ENCODE measurements at places on chromosomes 11 and 22. TPM values are rescaled to one million over a fixed set of nuclear protein-coding genes. Genes with fewer than 3 reads are reported as not detected.

The CASTOR1 gene
- total RNA-seq = 12.1 TPM

DNA sequence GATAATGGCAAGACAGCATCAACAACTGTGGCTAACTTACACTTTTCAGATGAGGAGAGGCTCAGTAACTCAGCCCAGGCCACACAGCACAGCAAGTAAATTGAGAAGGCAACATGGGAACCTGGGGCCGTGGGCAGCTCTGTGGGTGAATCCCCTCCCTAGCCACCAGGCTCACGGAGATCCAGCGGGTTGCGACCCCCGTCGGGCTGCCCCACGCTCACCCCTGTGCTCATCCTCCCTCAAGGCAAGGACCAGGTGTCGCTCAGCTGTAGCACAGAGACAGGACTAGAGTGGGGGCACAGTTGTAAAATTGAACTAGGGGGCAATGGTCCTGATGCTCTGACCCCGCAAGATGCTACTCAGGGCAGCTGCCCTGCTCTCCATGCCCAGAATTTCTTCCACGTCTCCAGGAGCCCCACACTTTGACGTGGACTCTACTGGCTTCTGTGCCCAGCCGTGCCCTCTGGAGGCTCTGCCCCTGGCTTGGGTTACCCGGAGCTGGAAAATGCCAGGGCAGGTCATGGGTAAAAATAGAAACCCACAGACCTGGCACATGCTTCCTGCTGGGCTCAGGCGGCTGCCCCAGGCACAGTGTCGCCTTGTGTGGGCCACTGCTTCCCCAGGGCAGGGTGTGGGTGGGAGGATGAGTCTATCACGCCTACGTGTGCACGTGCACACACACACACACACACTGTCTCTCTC lies 9.0 kb downstream of the TUBA8 start:
- no peak for DNase-seq
- no peaks in the 10 kb centered on the region for H3K27me3 ChIP-seq
- H3K4me3 ChIP-seq = no peak overlapping the region
- H3K27ac ChIP-seq = no peak overlapping the region
- no peaks in the 10 kb centered on the region for H3K36me3 ChIP-seq

- no peak for DNase-seq
- H3K4me1 ChIP-seq = peaks cover 55% of the 10 kb centered on the region
- H3K27me3 ChIP-seq = no peaks in the 10 kb centered on the region
- H3K36me3 ChIP-seq = no peaks in the 10 kb centered on the region
These were observed 7.0 kb upstream of the FCHSD2 start for GRCh38 chr11:73149105-73149504.

DNA sequence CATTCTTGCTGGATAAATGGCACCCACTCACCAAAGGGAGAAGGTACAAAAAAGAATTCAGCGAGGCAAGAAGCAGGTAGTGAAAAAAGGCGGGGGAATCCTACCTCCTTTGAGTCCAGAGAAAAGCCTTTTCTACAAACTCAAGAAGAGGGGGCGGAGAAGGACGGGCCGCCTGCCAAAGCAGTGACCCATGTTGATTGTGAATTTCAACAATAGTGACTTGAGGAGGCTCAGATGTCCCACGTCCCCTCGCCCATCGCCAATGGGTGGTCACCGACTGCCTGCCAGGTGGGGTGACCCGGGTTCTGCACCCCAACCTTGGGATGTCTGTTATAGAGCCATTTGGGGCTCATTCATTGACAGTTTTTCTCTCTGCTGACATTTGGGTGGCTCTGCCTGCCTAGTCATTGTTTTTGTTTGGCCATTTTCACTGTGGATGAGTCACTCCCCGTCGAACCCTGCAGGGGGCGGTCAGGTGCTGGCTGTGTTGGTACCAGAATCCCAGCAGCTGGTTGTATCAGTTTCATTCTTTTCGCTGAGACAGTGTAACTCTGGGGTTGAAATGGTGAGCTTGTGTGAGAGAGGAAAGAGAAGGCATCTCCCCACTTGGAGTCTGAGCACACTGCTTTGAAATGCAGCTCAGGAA lies 163.4 kb upstream of the NCAM1 start:
- no peaks in the 10 kb centered on the region for H3K36me3 ChIP-seq
- no peak for DNase-seq
- peaks cover 5% of the 10 kb centered on the region for H3K27me3 ChIP-seq
- H3K4me1 ChIP-seq = peaks cover 4% of the 10 kb centered on the region
- H3K4me3 ChIP-seq = no peak overlapping the region
- H3K27ac ChIP-seq = no peak overlapping the region

DNA sequence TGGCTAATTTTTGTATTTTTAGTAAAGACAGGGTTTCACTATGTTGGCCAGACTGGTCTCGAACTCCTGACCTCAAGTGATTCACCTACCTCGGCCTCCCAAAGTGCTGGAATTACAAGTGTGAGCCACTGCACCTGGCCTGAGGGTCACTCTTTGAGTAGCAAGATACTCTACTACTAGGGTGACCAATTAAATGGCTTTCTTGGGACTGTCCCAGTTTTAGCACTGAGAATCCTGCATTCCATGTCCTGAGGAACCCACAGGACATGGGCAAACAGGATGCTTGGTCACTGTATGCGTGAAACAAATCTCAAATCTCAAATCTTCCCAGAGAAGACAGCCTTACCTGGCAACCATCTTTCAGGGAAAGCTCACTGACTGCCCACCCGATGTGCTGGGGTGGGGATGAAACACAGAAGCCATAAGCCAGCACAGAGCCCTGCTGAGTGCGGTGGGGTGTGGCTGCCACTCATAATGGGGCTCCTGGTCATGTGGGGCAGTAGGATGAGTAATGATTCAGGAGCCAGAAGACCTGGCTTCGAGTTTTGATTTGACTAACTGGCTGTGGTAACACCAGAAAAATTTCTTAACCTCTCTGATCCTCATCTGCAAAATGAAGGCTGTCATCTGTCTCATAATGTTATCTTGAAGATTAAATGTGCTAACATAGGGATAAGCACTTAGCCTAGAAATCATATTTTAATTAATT lies 11.5 kb downstream of the CLMP start:
- H3K4me1 ChIP-seq = peaks cover 46% of the 10 kb centered on the region
- no peaks in the 10 kb centered on the region for H3K27me3 ChIP-seq
- no peaks in the 10 kb centered on the region for H3K36me3 ChIP-seq
- no peak for DNase-seq
- H3K4me3 ChIP-seq = no peak overlapping the region
- H3K27ac ChIP-seq = no peak overlapping the region
